ENCODE measurements at places on chromosomes 1 and 21. TPM values are rescaled to one million over a fixed set of nuclear protein-coding genes. Genes with fewer than 3 reads are reported as not detected.

DNA sequence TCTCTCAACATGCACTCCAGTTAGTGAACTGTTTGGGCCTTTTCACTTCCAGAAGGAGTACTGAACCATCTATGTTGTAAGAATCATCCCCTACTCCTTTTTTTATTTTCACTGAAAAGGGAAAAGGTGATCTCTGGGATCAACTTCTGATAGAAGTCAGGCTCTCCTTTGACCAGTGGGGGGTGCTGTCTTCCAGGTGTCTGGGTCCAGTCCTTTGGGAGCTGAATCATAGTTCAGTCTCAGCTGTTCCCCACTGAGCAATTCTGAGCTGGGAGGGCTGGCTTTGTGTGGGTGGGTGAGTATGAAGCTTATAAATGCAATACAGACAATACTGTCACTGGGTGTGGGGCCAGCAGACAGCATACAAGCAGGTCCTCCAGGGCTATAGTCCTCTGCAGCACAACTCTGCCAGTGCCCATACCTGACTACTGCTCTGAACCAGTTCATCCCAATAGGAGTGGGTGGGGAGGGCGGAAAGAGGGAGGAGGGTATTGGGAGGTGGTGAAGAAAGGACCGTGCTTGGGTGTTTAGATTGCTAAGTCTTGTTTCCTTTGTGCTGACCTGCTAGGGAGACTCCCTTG lies 12.5 kb upstream of the SARS1 start:
- DNase-seq = peak; percentile 84

Gene DNALI1
- total RNA-seq = 36.5 TPM

Gene CLCNKA
- not detected for total RNA-seq

DNA sequence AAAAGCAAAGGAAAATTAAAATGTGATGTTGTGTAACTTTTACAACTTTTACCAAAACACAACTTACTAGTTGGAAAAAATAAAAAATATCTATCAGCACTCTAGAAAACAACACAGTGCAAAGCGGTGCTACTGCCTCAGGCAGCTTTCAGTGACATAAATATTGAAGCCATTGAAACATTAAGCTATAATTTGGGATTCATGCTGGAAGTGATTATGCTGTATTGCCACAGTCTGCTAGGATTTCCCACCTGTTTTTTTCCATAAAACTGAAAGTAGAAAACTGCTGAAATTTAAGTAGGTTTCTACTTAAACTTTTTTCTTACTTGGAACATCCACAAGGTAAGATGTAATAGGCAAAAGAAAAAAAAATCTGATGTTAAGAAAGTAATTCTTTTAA lies 674.4 kb downstream of the KCNT2 start:
- no peak for DNase-seq

DNA sequence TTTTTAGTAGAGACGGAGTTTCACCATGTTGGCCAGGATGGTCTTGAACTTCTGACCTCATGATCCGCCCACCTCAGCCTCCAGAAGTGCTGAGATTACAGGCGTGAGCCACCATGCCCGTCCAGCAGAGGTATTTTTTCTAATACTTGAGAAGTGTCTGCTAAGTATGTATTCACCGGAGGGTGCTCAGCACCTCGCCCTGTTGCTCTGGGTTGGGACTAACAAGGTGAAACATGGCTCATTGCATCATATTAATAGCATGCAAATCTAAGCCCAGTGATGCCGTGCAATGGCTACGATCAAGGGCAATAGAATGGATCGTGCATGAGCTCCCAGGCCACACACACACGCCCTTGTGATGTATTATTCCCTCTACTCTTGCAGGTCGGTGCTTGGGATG lies 68.7 kb downstream of the PDE9A start:
- DNase-seq = no peak

- peak; percentile 66 for DNase-seq
Measured at GRCh38 chr1:146012703-146013558, 8.6 kb downstream of the HJV start.

Gene SAMD11
- total RNA-seq = not detected

Gene TRIM58
- 0.09 TPM for total RNA-seq
